Stimulated activated CD4-positive, alpha-beta T cell treated with anti-CD3 and anti-CD28 coated beads, Interleukin-12 subunit alpha, Interleukin-12 subunit beta, amount 100 ng/mL, for 24 hours (primary cell): ENCODE measurements at places on chromosomes 1 and 21.

DNA sequence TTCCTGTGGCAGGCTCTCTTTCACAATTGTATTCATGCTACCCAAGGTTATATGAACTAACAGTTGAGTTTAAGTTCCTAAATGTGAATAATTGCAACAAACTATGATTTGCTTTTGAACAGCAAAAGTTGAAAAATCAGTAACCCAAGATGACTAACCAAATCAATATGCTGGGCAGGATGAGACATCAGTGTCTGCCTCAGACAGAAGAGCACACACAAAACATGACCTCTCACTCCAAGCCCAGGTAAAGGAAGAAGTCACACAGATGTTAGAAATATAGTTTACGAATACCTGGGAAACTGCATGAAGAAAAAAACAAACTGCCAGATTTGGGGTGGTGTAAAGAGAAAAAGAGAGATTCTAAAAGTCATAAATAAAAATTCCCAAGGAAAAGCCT lies 3.5 kb downstream of the OR2L13 start:
- no peak for DNase-seq

GRCh38 chr1:156805766-156806511 lies 10.7 kb downstream of the SH2D2A start:
- DNase-seq: no peak

DNA sequence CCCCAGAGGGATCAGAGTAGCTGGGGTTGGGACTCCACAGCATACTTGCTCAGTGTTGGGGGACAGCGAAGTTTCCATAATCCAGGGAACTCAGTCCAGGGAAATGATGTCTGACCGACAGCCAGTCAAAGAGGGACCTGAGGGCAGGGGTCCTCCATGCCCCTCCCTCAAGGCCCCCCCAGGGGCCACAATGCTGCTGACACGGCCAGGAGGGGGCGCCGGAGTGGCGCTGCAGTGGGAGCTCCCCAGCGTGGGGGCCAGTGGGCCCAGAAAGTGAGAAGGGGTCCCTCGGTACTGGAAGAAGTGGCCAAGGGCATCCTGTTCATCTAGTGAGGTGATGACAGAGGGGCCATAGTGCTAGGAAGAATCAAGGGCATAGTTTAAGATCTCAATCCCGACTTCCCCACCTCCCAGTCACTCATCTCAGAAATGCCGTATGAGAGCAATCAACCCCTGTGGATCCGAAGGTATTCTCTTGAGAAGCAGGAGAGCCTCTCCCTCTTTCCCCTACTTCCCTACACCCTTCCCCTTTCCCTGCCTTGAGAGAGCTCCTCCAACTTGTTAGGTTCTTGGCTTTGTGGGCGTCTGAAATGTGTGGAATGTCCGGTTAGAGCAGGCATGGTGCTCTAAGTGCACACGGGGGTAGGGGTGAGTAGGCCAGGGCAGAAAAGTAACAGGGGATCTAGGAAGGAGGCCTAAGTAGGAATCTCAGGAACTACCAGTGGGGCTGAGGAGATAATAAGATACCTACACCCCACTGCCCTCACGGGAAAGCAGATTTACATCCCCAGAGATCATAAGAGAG lies 4.1 kb downstream of the NUDT17 start:
- no peak for DNase-seq

DNA sequence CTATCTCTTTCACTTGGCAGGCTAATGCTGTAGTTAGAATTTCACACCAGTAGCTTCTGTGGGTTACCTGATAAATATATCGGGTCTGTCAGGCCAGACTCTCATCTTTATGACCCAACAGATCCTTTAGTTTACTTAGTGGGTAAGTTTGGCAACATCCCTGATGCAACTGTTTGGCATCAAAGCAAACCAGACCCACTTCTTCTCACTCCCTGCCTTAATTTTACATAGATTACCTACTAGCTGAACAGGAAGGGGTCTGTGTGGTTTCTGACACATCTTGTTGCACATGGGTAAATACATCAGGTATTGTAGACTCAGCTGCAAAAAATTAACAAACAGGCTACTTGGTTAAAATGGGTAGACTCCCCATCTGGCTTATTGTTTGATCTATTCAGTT lies 3.2 kb upstream of the GUK1 start:
- no peak for DNase-seq

- no peak for DNase-seq
These were observed 88.4 kb downstream of the ADGRL4 start for GRCh38 chr1:78918157-78918556.
